ENCODE measurements at places on chromosomes 1 and 21.
A peak's percentile ranks its signal among the peaks of the same experiment; 100 is the strongest.

- DNase-seq = no peak
Observed at GRCh38 chr1:84502927-84503326, 3.3 kb upstream of the SPATA1 start.

DNA sequence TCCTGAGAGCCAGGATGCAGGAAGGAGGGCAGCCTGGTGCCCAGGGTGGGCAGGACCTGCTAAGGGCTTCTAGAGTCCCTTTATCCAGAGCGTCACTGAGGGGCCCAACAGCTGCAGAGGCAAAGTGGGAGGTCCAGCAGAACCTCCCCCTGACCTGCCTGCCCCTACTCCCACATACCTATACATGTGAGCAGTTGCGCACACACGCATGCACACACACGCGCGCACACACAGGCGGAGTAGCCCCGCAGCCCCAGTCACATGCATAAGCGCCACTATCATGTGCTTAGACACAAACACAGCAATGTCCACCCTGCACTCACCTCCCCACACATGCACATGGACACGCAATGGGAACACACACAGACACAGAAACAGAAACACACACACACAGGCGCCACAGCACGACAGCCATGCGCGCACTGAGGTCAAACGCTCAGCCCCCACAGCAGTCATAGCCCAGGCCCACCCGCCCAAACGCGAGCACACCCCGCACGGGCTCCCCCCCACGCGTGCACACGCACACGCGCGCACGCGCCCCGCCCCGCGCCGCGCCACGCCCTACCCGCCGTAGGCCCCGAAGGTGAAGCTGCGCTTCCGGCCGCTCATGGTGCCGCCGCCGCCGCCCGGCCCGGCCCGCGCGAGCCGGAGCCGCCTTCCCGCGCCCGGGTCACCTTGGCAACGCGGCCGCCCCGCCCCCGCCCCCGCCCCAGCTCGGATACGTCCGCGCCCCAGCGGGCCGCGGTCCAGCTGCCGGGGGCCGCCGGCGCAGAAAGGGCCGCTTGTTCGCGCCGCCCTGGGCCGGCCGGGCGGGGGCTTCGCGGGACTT lies 17.7 kb downstream of the RAP1GAP start:
- no peak for DNase-seq

DNA sequence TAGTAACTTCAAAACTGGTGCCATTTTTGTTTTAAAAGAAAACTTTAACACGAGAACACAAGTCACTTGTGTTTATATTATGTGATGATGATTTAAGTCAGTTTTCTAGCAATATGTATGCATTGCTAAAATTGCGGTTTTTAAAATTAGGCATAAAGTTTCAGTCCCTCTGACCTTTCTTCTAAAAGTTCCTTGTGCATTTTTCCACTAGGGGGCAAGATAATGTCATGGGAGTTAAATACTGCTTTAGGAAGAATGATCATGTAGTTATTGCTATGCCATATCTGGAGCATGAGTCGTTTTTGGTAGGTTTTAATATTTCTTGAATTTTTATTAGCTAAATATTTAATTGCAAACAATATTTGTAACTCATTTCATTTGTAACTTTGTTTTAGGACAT lies 10.7 kb downstream of the CDC7 start:
- peak; percentile 49 for DNase-seq

DNA sequence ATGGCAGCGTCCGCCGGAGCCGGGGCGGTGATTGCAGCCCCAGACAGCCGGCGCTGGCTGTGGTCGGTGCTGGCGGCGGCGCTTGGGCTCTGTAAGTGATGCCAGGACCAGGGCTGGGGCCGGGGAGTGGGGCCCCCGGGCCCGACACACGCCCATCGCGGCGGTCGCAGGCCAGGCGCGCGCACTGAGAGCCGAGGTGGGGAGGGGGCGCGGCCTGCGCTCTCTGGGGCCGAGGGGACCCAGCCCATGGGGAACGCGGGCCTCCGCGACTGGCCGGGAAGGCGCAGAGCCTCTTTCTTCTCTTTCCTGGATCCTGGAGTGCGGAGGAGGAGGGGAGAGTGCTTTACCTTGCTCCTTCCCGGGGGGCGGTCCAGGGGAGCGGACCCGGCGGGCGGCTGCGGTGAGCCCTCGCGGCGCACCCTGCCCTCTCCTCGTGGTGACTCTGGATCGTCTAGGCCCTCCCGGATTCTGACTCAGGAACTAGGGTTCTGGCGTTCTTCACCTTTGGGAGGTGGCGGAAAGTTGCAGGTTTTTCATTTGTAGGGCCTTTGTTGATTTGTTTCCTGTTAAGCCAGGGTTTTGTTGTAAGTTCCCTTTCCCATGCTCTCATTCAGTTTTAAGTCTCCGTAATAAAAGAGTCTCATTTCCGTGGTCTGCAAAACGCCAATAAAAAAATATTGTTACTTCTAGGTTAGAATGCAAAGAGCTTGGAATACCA lies 529 bp downstream of the MPZL1 start:
- DNase-seq = no peak

DNA sequence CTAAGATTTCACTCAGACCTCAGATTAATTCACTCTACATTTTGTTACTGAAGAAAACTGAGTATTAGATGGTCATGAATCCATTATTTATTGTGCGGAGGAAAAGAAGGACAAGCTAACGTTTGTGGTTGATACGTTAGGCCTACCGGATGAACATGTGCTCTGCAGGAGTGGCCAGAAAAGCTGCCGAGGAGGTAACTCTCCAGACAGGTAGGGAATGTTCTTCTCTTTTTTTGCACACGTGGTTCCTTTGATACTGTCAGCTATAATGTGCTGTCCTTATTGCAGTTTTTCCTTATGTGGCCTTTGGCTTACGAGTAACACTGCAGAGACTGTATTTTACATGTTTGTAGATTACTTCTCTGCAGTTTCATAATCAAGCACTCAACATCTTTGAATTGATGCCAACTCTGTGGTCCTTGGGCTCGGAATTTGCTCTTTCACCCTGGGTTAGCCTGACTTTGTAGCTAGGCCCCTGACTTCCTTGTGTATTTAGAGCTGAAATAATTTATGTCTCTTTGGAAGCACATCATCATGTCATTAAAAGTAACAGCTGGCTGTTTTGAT lies 13.6 kb downstream of the MTR start:
- no peak for DNase-seq

Measured in MM.1S (cell line).